ENCODE measurements at places on chromosomes 16 and 17. TPM values are rescaled to one million over a fixed set of nuclear protein-coding genes. Genes with fewer than 3 reads are reported as not detected.

DNA sequence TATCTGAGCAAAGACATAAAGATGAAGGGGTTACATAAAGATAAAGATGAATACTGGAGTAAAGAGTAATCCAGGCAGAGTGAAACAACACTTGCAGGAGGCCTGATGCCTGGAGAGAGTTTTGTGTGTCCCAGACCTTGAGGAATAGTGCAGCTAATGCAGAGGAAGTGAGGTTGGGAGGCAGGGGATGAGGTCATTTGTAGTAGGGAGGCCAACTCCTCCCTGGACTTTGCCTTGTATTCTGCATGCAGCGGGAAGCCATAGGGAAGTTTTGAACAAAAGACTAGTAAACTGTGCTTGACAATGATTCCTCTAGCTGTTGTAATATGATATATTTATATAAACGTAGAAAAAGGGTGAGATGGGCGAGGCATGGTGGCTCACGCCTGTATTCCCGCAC, 356.6 kb downstream of the KCNJ2 start:
- DNase-seq = peak; percentile 14

DNA sequence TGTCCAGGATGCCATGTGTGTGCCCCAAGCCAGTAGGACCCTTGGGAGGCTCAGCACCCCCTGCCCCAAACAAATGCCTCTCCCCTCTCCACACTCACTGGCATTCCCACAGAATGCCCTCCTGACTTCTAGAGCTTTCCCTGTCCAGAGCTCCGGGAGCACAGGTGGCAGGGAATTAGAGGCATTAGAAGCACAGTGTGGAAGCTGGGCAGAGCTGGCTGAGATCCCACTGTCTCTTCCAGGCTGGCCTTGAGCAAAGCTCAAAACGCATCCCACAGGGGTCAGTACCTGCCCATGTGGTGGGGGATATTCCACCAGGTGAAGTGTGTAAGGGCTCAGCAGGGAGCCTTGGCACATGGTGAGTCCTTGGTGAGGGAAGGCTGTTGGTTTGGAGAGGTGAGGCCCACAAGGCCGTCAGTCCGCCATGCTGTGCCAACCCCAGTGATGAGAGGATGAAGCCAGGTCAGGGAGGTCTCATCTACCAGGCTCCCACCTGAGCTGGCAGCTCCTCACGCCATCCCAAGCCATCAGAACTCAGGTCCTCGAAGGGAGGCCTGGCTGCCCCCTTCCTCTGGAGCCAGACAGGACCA, 18.1 kb downstream of the ENDOV start:
- DNase-seq = no peak

DNA sequence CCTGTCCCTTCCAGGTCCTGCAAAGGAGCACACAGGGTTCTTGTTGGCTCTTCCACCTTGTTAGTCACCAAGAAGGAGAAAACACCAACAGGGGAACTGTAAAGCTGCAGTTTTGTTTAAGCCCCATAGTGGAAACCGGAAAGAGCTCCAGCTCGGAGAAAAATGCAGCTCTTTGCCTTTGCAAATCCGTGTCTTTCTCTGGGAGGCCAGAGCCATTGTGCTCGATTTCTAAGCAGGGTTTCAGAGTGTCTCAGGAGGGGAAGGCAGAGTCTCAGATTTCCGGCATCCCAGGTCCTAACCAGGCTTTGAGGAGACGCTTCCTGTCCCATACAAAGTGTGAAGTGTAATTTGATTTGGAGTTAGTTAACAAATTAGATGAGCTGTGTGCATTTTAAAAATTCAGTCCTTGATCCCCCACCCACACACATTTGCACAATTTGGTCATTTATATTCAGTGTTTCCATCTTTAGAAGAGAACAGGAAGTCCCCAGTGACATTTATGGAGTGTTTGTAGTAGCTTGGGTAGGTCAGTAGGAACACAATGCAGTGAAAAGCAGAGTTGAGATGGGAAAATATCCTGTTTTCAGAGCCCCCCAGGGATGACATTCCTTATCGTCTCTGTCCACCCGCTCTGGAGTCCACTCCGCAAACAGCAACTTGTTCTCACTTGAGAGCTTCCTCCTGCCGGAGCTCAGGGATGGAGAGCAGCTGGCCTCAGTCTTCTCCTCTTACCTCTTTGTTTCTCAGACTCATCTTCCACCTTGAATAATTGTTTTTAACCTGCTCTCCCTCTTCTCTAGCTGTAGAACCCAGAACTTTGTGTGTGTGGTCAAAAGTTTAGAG, 331.9 kb downstream of the SEC14L1 start:
- no peak for DNase-seq

DNA sequence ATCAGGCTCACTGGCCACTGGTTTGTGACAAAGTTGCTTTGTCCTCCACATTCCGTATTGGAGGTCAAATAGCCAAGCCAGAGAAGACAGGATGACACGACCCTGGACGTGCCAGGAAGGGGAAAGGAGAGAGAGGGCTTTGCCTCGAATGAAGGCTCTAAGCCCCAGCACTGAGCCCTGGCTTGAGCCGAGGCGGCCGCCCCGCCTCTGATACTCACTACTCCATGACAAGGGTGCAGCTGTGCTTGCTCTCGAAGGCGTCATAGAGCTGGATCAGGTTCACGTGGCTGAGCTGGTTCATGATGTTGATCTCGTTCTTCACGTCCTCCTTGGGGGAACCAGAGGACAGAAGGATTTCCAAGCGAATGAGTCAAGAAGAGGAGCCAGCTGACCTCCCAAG, 19.3 kb downstream of the MYLK3 start:
- no peak for DNase-seq

- DNase-seq = no peak
Measured at GRCh38 chr17:57663326-57664070, 81.6 kb downstream of the CCDC182 start.

DNA sequence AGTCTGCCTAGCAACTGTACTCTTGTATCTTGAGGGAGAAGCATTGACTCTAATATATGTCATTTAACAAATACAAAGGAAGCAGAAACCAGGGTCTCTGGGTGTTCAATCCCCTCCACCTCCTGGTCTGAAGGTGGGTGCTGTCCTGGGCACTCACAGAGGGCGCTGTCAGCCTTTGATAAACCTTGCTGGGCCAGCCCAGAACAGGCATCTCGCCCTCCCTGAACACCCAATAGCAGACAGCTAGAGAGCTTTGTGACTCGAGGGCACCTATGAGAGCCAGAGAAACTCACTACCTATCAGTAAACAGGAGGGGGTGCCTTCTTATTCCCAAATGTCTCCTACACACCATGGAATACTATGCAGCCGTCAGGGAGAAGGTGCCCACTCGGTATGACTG, 6.4 kb upstream of the PIPOX start:
- no peak for DNase-seq

- no peak for DNase-seq
Measured at GRCh38 chr16:2854700-2855309, 3.2 kb downstream of the PRSS22 start.

DNA sequence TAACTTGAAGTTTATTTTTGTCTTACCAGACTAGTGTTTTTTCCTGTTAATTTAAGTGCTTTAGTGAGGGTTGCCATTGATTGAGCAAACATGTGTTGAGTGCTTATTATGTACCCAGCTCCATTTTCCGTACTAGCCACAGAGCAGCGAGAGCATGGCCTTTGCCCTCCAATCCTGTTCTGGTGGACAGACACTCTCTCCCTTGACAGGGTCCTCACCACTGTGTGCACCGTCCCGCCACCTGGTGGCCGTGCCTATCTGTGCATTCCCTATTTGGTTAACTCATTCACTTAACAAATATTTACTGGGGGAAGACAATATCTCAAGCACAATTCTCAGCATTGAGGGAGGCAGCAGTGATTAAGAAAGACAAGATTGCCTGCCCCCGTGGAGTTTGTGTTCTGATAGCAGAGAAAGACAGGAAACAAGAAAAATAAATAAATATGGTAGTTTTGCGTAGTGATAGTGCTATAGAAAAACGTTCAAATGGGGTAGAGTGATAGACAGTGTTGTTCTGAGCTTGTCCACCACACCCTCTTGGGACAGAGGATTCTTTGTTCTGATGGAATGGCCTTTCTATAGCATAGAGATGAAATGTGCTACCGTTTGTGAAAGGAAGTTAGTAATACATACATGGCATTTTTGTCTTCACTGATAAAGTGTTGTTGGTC, 13.0 kb downstream of the CDH13 start:
- peak; percentile 57 for DNase-seq

DNA sequence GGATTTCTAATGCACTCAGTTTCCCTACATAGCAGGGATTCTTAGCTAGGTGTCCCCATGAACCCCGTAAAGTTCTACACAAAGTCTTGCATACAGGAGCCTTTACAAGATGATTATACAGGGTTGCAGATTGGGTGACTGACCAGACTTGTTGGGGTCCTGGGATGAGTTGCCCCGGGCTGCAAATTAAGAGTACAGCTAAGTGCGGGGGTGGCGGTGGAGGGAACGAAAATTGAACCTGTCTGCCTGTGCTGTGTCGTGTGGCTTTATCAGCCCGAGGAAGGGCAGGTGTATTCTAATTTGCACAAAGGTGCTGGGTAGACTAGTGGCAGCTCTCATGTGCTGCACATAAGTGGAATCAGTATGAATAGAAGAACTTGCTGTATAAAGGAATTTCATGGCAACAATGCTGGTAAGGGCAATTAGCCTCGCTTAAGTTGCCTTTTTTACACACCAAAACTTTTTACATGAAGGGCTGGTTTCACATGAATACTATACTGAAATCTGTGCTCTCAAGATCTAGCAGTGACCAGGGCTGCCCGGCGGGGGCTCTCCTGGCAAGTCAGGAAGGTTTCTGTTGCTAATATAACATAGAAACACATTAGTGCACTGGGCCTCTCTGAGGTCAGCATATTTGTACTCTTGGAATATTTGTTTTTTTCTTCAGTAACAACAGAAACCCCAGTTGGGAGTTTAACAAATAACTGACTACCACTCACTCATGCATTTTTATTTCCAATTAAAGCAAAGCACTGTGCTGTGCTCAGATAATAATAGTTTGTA, 50.7 kb downstream of the ADCY7 start:
- DNase-seq = no peak

GRCh38 chr17:13756763-13757162, 155.0 kb upstream of the HS3ST3A1 start:
- DNase-seq = no peak

DNA sequence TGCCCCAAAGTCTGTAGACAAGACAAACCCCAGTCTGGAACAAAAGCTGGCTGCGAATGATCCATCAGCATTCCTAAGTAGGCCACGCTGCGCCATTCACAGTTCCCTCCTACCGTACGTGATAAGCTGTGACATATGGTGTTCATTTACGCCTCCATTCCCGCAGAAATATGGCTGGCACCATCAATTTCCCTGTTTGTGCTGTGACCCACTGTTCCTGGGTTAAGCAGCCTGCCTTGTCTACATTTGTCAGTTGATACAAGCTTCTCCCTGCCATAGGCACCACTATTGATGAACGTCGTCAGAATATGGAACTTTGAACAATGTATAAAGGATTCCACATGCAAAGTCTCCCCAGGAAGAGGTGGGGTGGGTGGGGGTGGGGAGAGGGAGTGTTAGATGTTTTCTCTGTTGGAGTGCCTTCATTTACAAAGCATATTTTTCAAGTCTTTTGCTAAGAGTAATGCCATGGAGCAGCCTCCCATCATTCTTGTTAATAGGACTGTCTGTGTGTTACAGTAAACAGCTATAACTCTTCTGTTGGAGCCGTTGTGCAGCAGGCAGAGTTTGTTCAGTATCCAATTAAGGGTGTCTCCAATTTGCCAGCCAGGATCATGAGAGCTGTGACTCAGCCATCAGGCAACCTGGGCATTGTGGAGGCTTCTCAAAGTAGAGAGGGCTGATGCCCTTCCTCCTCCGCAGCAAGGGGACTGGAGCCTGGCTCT, 294.6 kb downstream of the TMEM114 start:
- no peak for DNase-seq

DNA sequence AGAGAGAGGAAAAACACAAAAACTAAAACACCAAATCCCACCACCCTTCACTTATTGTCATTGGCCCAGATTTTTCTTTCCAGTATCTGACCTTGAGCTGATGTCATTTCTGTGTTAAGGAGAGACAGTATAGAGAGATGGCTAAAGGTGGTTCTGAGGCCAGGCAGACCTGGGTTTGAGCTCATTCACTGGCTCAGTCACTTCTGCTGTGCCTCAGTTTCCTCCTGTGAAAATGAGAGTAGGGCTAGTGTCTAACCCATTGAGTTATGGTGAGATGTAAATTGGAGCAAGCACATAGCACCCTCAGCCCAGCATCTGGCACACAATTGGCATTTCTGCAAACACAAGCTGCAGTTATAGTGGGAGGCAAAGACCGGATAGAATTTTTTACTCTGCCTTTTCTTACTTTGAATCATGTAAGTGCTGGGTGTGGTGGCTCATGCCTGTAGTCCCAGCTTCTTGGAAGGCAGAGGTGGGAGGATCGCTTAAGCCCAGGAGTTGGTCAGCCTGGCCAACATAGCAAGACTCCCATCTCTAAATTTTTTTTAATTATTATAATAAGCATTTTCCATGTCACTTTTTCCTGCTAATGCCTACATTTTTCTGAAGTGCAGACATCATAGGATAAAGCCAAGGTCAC, 6.4 kb upstream of the KIFC3 start:
- DNase-seq = no peak

- DNase-seq = no peak
Measured at GRCh38 chr17:36675250-36675649, 73.9 kb downstream of the MRM1 start.

DNA sequence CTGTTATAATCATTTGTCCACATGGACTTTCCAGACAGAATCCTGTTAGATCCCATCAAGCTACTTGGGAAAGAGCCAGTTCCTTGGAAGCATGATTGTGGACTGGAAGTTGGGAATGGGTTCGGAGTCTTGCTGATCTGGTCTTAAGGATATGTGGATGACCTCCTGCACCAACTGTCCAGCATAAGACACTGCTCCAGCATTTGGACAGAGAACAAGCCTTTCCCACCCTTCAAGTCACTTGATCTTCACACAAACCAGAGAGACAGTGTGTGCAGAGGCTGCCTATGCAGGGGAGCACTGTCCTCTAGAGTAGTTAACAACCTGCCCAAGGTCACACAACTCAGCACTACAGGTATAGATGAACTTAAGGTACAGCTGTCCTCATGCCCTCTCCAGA, 5.8 kb upstream of the MT1B start:
- no peak for DNase-seq

DNA sequence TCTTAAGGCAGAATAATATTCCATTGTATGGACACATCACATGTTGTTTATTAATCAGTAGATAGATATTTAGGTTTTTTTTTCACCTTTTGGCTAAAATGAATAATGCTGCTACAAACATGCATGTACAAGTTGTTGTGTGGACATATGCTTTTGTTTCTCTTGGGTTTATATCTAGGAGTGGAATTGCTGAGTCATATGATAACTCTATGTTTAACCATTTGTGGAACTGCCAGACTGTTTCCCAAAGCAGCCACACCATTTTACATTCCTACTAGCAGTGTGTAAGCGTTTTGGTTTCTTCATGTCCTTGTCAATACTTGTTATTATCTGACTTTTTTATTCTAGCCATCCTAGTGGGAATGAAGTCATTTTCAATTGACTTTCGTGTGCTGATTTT, 21.3 kb downstream of the CYLD start:
- no peak for DNase-seq

GRCh38 chr16:49664221-49665215, 191.4 kb downstream of the ZNF423 start:
- peak; percentile 21 for DNase-seq

Gene CIITA
- polyA plus RNA-seq = 9.2 TPM

Gene KRT25
- polyA plus RNA-seq = 0.04 TPM

Gene CIAPIN1
- 49.6 TPM for polyA plus RNA-seq

Gene ADAD2
- not detected for polyA plus RNA-seq

Gene CCL14
- 5.4 TPM for polyA plus RNA-seq

Gene OR2C1
- polyA plus RNA-seq = not detected

Gene MYO15A
- polyA plus RNA-seq = 2.5 TPM

Gene ENDOV
- polyA plus RNA-seq = 13.6 TPM
